Activated CD8-positive, alpha-beta memory T cell treated with anti-CD3 and anti-CD28 coated beads, Interleukin-2, amount 10 ng/mL, durations not matched to agents 7 days and 5 days (primary cell): ENCODE measurements at places on chromosomes 13 and 19.

- no peak for DNase-seq
These were observed 22.2 kb downstream of the ZNF701 start for GRCh38 chr19:52592301-52592700.

GRCh38 chr19:17424743-17425365 is 5.0 kb downstream of the MVB12A start:
- no peak for DNase-seq

GRCh38 chr19:41641879-41642485 is 15.1 kb upstream of the CEACAM4 start:
- DNase-seq: peak; percentile 74

- DNase-seq: no peak
These were observed at the start of gene TMPRSS9 for GRCh38 chr19:2359992-2360685. Gene TMPRSS9 (plus strand): TSS chr19:2360265. CDS start chr19:2389786, 29,521 bp downstream.

- no peak for DNase-seq
These were observed 2.9 kb downstream of the PROSER3 start for GRCh38 chr19:35760711-35761349.

DNA sequence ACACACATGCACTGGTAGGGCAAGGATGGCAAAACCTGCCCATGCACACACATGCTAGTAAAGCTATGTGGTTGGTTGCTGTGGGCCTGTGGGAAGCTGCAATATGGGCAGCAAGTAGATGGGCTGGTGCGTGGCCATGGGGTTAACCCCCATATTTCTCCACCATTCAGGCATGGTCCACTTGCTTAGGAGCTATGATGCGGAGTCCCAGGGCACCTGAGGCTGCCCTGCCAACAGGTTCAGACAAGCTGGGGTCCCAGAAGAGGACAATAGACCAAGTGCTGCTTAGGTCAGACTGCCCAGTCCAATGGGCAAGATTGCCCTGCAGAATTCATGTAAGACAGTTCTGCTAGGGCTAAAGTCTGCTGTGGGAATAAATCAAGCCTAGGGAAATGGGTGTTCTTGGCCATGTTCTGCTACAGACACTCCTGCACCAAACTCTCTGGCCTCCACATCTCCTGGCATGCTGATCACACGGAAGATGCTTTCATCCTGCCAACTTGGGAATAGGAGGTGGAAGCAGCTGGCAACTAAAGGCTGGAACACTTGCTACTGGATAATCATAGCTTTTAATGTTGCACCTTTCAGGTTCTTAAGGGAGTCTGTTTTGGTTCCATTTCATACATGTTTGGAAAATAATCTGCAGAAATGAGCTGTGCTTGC is 646.3 kb upstream of the SLITRK1 start:
- no peak for DNase-seq

DNA sequence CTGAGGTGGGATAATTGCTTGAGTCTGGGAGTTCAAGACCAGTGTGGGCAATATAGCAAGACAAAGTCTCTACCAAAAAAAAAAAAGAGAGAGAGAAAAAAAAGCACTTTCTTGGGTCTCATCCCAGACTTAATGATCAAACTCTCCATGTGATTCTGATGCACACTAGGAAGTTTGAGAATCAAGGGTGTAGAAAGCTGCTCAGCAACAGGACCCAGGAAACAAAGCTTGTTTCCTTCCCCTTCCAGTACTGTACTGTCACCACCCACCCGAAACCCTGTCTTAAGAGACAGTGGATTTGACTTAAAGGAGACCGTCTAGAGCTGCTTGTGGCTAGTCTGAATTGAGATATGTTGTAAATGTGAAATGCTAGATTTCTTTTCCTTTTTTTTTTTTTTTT is 5.8 kb downstream of the MISP3 start:
- no peak for DNase-seq
